Retina (tissue), 1 donor: ENCODE measurements at places on chromosomes 16 and 17.

- DNase-seq: no peak
These were observed 2.7 kb upstream of the CDK5R1 start for GRCh38 chr17:32484041-32484461.

DNA sequence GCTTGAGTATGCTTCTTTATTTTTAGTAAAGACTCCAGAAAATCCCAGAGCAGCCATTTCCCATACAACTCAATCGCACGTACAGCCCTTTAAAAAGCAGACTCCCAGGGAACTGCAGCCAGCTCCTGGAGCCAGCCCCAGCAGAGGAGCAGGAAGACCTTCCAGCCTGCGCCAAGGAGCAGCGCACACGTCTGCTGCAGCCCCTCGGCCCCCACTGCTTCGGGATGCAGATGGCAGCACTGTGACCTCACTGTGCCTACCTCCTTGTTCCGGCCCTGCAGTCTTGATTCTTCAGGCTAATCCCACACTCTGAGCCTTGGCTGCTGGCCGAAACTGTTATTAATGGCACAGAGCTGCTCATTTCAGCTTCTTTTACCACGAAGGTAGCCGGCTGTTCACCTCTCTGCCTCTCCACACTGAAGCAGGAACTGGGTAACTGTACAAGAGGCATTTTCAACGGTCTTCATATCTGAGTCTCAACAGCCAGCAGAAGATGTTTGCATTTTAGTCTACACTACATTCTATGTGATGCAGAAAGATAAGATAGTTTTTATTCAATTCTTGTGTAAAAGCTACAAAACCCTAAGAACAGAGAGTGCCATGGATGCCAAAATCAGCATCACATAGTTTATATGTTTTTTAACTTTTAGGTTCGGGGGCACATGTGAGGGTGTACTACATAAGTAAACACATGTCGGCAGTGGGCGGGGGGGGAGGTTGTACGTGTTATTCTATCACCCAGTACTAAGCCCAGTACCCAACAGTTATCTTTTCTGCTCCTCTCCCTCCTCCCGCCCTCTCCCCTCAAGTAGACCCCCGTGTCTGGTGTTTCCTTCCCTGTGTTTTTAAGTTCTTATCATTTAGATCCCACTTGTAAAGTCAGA is 130.9 kb downstream of the ANKRD11 start:
- DNase-seq: no peak

DNA sequence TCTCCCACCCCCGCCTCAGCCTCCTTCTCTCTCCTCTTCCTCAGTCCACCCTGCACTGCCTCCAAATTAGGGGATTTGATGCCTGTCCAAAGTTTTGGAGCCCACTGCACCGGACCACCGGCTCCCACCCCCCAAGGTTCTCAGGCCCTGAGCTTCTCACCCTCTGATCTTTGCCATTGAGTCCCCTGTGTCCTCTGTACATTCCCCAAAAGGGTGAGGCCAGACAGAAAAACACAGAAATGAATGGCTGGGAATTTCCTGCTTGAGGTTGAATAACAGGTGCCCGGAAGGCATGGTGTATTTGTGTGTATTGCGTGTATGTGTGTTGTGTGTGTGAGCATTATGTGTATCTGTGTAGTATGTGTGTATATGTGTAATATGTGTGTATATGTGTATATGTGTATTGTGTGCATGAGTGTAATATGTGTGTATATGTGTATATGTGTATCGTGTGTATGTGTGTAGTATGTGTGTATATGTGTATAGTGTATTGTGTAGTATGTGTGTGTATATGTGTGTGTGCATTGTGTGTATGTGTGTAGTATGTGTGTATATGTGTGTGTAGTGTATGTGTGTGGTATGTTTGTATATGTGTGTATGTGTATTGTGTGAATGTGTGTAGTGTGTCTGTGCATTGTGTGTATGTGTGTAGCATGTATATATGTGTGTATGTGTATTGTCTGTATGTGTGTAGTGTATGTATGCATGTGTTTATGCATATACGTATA is 16.0 kb upstream of the CCL17 start:
- no peak for DNase-seq

GRCh38 chr16:67598527-67598926 is 36.2 kb downstream of the CTCF start:
- no peak for DNase-seq

- no peak for DNase-seq
These were observed 24.3 kb downstream of the TTC19 start for GRCh38 chr17:16023881-16024280.

DNA sequence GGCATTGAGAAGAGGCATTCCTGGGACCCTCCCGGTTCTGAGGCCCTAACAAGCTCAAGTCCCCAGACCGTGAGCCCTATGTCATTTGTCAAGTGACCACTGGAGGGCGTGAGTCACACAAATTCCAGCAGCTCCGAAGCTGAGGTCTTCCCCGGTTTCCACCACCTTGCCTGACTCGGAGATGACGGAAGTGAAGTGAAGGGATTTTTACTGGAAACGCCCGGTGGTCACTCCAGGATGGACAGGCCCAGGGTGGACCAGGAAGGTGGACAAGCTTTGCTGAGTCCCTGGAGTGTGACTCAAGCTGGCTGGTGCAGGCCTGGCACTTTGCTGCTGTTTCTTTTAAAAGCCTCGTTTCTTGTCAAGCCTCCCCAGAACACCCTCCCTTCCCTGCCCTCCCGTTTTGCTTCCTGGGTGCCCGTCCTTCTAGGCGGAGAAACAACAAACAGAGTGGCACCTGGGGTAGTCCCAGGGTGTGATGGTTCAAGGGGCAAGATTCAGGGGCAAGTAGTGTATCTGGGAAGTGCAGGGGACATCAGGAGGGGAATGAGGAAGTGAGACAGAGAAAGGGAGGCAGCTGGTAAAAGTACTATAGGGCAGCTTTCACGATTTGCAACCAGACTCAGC is 5.3 kb upstream of the NOS2 start:
- DNase-seq: peak; percentile 93

GRCh38 chr16:5428932-5429331 is 331.3 kb upstream of the EEF2KMT start:
- DNase-seq: no peak
